ENCODE measurements at places on chromosomes 6 and 20.

DNA sequence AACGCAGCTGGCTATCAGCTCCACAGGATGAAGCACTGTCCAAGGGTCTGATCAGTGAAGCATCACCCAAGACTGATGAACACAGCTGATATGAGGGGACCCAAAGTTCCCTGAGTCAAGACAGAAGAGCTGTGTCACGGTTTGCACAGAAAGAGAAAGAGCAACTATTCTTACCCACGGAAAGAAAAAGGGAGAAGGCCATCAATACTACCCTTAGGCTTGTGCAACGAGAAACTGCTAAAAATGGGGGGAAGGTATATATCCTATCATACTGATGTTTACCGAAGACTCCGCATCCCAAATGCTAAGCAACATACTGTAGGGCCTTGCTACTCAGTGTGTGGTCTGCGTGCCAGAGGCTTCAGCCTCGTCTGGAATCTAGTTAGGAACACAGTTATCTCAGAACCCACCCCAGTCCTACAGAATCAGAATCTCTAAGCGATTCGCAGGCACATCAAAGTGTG is 665 bp downstream of the FASTKD5 start:
- DNase-seq = no peak

- no peak for DNase-seq
Measured at GRCh38 chr6:51678905-51679620, 408.4 kb downstream of the PKHD1 start.

DNA sequence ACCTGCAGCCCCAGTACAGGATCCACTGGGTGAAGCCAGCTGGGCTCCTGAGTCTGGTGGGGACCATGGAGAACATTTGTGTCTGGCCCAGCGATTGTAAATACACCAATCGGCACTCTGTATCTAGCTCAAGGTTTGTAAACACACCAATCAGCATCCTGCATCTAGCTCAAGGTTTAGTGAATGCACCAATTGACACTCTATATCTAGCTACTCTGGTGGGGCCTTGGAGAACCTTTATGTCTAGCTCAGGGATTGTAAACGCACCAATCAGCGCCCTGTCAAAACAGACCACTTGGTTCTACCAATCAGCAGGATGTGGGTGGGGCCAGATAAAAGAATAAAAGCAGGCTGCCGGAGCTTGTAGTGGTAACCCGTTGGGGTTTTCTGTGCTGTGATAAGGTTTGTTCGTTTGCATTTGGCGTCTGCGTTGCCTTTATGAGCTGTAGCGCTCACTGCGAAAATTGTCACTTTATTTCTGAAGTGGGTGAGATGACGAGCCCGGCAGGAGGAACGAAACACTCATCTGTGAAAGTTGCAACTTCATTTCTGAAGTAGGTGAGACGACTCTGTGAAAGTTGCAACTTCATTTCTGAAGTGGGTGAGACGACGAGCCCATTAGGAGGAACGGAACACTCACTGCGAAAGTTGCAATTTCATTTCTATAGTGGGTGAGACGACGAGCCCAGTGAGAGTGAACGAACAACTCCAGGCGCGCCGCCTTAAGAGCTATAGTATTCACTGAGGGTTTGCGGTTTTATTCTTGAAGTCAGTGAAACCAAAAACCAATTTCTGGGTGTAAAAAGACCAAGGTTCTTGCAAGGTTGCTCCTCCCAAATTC is 31.1 kb downstream of the SERPINB6 start:
- peak; percentile 59 for DNase-seq

- no peak for DNase-seq
Measured at GRCh38 chr6:162814426-162814973, 86.7 kb downstream of the PACRG start.

GRCh38 chr6:579339-579738 is 77.6 kb downstream of the HUS1B start:
- no peak for DNase-seq

GRCh38 chr6:19410481-19410880 is 426.7 kb upstream of the ID4 start:
- DNase-seq = no peak

DNA sequence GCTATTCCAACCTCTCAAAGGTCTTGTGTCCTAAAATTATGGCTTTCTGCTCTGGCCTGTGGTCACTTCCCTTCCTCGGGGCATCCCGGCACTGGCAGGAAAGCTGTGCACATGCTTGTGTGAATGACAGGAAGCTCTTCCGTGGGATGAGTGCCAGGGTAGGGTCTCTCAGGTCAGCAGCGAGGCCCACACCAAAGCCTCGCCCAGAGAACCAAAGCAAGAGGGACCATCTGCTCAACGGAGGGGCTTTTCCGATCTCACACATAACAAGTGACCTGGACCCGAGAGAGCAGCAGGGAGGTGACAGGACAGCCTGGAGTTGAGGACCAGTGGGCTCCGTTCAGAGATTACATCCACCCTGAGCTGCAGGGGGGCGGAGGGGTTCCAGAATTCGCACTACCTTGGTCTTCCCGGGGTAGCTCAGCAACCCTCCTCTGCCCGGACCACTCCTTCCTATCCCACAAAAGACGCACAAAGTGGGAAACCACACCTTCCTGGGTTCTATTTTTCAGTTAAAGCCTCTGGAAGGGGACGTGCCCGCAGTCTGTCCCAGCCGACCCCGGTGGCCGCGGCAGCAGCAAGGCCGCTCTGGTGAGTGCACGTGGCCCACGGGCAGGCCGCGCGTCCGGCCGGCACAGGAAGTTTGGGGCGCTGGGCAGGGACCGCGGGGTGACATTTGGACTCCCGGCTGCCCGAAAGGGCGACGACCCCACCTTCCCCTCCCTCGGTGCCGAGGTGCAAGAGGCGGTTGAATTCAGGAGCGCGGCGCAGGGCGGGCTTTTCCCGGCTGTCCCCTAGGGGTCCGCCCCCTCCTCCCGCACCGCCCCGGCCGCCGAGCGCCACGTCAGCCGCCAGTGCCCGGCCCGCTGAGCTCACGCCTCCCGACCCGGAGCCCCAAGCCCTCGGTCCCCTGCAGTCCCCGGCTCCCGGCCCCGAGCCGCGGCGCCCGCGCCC is 988 bp downstream of the TXNDC5 start:
- no peak for DNase-seq

DNA sequence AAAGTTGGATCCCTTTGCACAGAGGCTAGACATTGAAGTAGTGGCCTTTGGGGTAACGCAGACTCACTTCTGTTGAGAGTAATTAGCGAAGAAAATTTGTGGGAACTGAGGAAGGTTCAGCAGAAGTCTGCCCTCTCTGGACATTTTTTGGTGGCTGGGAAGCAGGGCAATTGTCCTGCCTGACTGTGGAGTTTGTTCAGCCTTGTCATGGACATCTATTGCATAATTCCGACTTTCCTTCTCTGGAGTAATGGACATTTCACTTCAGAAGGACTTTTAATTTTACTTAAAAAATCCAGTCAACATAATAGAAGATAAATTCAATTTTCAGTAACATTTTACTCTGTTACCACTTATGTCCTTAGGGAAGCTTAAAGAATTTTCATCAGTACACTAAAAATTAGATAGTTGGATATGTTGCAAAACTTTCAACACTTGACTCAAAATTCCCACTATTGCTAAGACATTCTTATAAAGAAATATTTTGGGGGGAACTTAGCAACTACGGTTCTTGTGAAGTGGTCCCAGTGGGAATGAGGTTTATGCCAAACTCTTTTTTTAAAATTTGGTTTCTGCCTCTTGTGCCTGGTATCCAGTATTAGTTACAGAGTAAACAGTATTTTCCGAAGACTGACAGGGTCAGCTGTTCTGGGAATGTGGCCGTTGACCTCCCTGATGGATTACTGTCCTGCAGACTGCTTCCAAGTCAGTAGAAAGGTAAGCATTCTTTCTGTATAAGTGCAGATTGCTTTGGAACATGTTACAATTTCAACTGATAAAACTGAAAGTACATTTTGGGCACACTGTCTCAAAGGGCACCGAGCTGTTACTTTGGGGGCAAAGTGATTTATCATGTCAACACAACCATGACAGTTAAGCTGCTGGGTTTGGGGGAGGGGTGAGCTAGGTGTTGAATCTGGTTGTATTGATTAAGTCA is 100.6 kb upstream of the MLIP start:
- DNase-seq = no peak

DNA sequence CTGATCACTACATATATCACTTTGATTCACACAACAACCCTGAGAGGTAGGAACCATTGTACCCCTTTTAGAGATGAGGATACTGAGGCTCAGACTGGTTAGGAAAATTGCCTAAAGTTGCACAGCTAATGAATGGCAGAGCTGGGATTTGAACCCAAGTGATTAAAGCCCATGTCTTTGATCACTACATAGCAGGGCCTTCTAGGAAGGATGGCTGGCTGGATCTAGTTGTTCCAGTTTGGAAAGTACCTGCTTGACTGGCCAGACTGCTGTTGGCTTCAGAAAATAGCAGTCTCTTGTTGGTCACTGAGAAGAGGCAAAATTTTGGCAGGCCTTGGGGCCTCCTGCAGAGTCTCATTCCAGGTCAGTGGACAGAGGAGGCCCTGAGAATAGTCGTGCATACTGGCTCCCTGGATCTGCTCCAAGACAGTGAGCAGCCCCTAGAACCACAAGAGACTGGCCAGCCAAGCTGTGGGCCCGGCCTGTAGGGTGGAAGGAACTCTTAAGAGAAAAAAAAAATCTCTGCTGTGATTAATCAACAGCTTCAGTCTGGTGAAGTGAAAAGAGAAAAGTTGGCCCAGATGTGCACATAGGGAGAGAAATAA is 17.5 kb downstream of the PPARD start:
- no peak for DNase-seq

GRCh38 chr6:42704937-42705374 is 17.4 kb downstream of the PRPH2 start:
- DNase-seq = no peak

DNA sequence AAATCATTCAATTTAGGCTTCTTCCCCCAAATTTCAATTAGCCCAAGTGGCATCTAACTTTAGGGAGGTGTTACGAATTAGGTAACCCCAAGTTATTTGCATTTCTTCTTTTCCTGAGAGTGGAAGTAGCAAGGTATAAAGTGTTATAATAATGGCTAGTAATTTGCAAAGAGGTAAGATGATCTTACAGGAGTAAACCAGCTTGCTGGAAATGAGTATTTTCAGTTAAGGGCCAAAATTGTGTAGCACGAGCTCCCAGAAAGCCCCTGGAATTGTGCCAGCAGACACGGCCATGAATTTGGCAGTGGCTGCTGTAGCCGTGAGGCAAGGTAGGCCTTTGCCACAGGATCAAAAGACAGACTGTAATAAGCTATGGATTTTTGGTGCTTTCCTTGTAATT is 38.0 kb downstream of the CITED2 start:
- DNase-seq = no peak

DNA sequence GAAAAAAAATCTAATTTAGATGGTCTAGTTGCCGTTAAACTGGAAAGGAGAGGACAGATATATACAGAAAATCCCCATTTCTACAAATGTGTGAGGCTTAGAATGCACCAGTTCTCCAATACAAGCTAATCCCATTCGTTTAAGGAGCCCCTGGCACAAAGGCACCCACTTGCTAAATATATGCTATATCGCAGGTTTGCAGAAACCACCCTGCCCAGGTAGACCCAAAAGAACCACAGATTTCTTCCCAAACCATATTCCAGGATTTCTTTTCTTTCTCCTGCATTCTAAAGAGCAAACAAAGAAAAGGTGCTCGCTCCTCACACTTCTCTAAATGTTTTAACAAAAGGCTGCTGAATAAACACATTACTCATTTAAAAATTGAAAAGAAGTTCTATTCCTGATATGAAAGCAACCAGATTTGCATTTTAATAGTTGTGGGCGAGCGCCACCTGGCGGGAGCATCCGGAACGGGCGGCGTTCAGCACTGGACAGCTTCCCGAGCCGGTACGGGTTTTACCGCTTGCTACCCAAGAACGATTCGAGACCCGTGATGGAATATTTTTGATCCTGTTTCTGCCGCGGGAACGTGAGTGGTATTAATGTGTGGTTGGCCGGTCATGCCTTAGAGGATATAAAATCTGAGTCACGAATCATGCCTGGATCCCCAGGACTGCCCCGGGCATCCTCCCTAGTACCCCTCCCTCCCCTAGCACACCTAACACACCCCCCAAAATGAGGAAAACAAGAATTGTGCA is 2.1 kb downstream of the PTPRT start:
- DNase-seq = peak; percentile 20

DNA sequence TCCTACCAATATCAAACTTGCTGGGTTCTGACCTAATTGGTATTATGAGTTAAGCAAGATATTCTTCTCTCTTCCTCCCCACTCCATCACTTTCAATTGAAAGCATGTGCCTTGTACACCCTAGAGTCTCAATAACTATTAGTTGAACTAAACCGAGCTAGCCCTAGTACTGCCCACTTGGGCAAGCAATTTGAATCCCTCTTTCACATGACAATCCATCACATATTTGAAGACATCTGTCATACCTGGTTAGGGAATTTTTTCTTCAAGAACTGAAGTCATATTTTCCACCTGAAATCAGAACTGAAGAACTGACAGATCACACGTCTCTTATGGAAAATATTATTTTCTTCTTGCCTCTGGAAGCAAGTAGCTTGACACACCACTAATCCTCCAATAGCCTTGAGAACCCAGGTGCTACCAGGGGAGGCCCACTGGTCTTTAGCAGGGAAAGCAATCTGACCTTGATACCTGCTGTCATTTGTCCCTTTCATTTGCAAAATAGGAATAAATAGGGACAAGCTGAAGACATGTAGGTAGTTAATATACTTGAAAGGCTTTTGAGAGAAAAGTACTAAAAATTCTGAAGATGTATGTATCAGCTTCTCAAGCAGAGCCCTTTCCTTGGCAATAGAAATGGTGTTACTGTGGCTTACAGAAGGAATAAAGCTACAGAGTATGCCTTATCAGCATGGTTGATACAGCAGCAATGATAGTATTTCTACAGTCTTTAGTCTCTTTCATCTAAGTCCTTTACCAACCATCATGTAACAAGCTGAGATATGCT is 71.4 kb downstream of the GJA10 start:
- no peak for DNase-seq

GRCh38 chr6:34276881-34277762 is 28.3 kb upstream of the SMIM29 start:
- no peak for DNase-seq

DNA sequence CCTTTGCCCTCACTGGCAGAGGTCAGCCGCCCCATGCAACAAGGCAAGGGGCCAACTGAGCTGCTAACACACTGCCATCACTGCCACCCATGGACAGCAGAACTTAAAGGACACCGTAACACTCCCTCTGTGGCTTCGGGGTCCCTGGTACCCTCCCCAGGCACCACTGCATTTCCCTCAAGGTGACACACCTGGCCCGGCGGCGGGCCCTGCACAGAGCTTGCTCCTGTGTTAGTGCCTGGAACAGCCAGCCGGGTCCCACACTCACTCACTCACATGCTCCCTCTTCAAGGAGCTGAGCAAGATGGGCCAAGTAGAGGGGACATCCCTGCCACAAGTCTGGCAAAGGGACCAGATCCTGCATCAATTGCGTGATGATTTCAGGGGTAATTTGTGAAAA is 126.5 kb upstream of the SOX4 start:
- no peak for DNase-seq

- no peak for DNase-seq
Measured at GRCh38 chr20:37755665-37756064, 61.8 kb downstream of the CTNNBL1 start.

- DNase-seq = no peak
Measured at GRCh38 chr20:64233725-64234124, 21.8 kb upstream of the PCMTD2 start.
